ENCODE measurements at places on chromosomes 13 and 19. TPM values are rescaled to one million over a fixed set of nuclear protein-coding genes. Genes with fewer than 3 reads are reported as not detected.

GRCh38 chr13:18960637-18961227 lies 220.9 kb downstream of the TUBA3C start:
- no peak for DNase-seq

DNA sequence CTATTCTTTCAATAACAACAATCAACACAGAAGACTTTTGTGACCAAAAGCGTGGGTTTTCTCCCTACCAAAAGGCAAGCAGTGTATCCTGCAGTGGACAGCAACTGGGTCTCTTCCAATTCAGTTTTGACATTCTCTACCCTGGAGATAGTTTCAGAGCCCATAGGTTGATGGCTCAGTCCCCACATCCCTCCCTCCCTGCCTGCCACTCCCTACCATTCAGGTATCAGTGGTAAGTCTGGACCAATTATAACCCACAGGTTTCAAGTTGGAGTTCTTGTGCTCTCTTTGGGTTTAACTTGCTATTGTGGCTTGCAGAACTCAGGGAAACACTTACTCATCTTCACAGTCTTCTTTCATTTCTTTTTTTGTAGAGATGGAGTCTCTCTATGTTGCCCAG lies 60.2 kb downstream of the ZNF823 start:
- no peak for DNase-seq

GRCh38 chr19:5154799-5155426 lies 185.7 kb downstream of the PTPRS start:
- DNase-seq = no peak

- no peak for DNase-seq
These were observed 2.2 kb upstream of the GRIN3B start for GRCh38 chr19:998064-998463.

- DNase-seq = no peak
These were observed 194.3 kb downstream of the TEX29 start for GRCh38 chr13:111514610-111515306.

DNA sequence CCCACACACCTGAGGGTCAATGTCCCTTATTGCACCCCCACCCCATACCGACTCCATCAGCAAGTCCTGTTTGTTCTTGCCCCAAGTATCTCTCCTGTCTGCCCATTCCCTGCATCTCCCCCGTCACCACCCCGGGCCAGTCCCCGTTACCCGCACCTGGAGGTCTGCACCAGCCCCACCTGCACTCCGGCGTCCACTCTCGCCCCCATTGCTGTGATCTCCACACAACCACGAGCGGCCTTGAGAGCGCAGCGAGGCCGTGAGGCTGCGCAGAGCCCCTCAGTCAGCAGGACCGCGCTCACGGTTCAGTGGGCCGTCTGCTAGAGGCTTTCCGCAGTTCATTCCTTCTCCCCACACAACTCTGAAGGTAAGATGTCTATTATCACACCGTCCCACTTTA lies 152.8 kb downstream of the KATNAL1 start:
- no peak for DNase-seq

DNA sequence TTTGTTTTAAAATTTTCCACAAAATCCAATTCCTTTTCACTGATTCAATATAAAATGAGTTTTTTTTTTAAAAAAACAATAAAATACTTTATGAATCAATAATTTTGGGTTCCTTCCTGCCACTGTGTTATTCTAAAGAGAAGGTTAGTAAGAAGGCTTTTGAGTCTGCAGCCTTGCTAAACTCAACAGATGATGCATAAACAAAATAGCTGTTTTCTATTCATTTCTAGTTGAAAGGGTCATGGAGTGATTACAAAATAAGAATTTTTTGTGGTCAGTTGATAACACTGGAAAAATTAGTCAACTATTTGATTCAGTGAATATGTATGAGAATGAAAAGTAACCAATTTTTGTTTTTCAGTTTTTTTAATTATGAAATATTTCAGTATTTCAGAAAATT lies 169.9 kb downstream of the VWA8 start:
- no peak for DNase-seq

GRCh38 chr19:30935146-30935545 lies 414.1 kb downstream of the TSHZ3 start:
- DNase-seq = no peak

GRCh38 chr13:77477299-77477848 lies 58.1 kb upstream of the SCEL start:
- peak; percentile 7 for DNase-seq

DNA sequence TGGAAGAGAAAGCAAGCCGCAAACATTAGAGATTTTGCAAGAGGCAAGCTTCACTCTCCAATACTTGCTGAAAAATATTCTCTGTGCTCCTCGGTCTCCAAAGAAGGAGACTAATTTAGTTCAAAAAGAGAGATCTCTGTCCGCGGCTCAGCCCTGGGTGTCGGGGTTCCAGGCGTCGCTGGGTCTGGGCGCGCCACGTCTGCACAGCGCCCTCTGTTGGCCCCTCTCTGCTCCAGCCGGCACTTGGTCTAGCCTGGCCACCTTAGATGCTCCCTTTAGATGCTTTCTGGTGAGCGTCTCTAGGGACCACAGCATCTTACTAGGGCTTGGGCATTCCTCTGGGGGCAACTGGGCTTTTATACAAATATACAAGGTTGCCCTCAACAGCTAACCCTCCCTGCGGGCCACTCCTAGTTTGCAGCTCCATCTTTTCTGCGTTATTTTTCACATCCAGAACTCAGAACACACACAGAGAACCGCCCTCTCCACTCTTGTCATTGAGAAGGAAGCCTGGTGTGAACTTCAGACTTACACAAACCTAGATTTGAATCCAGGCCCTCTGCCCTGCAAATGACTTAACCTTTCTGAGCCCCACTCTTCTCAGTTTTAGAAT lies 78.3 kb downstream of the CYSLTR2 start:
- DNase-seq = no peak

- DNase-seq = no peak
These were observed 555.4 kb downstream of the KCTD12 start for GRCh38 chr13:76330761-76331160.

GRCh38 chr19:19672816-19673215 lies 4.2 kb downstream of the ZNF101 start:
- DNase-seq = peak; percentile 25

GRCh38 chr19:791567-792305 lies 5.5 kb upstream of the PTBP1 start:
- no peak for DNase-seq

- DNase-seq = no peak
These were observed 1316.7 kb upstream of the SLC10A2 start for GRCh38 chr13:104382951-104383350.

GRCh38 chr13:42137856-42138537 lies 89.5 kb downstream of the DGKH start:
- DNase-seq = peak; percentile 44

DNA sequence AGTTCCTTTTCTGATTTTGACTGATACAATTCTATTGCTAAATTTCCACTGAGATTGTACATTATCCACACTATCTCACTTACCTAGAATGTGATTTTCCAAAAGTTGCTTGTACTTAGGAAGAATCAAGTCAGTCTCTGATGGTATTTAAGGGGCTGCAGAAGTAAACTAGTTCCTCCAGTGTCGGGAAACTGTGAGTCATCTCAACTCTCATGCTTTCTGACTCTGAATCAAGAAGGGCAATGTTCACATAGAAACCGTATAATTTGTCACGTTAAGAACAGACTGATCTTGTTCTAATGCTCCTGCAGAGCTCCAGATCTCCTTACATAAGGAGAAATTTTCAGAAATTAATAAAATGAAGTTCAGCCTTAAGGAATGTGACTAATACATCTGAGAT lies 369.3 kb downstream of the KLF5 start:
- DNase-seq = peak; percentile 96

DNA sequence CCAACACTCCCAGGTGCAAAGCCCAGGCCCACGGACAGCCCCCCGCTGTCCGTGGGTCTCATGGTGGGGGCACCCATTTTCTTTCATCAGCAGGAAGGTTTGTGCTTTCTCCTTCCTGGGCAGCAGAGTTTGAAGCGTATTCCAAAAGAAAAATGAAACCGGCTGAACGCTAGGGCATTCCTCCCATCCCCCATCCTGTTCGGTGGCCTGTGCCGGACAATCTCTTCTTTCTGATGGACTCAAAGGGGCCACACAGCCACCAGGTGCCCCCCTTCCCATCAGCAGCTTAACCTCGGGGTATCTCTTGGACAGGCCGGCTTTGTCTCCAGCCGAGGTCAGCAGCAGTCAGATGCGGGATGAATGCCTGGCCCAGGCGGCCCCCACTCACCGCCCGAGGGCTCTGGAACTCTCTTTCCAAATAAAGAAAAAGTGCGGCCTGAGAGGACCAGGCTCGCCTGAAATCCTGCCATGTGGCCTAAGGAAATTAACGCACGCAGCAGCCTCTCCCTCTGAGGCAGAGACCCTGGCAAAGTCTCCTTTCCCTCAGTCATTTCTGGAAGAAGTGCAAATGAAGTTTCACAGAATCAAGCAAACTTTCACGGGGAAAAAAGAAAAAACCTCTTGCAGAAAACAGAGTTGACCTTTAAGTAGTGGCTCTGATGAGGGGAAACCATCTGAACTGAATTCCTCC lies 67.8 kb downstream of the RASA3 start:
- peak; percentile 6 for DNase-seq

DNA sequence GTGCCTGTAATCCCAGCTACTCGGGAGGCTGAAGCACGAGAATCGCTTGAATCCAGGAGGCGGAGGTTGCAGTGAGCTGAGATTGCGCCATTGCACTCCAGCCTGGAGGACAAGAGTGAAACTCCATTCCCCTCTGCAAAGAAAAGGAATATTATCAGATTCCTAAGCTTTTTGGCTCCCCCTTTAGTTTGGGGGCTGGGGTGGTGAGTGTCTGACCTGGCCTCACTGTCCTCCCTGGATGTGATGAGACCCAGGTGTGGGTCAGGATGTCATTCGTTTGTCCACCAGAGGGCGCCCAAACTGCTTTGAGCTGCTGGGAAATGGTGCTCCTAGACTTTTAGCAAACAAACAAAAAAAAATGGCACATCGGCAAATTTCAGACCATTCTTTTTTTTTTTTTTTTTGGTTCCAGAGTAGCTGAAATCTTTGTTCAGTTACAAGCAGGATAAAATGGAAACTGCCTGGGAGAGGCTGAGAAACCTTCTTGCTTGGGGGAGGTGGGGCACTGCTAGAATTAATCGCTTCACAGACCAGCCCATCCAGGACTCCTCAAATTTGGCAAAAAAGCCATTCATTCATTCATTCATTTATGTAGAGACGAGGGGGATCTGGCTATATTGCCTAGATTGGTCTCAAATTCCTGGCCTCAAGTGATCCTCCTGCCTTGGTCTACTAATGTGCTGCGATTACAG lies 29.4 kb downstream of the SPC24 start:
- DNase-seq = peak; percentile 44

DNA sequence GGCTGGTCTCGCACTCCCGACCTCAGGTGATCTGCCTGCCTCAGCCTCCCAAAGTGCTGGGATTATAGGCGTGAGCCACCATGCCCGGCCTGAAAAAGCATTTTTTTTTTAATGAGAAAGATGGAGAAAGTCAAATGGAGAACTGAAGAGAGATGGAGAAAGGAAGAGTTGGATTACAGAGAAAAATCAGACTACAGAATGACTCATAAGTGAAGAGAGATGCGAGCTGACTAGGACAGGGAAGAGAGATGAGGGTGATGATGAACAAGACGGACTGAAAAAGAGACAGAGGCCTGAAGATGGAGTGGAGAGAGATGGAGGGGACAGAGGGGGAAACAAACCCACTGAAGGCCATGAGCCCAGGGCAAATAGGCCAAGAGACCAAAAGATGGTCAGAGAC lies 1.5 kb downstream of the DHX34 start:
- no peak for DNase-seq

DNA sequence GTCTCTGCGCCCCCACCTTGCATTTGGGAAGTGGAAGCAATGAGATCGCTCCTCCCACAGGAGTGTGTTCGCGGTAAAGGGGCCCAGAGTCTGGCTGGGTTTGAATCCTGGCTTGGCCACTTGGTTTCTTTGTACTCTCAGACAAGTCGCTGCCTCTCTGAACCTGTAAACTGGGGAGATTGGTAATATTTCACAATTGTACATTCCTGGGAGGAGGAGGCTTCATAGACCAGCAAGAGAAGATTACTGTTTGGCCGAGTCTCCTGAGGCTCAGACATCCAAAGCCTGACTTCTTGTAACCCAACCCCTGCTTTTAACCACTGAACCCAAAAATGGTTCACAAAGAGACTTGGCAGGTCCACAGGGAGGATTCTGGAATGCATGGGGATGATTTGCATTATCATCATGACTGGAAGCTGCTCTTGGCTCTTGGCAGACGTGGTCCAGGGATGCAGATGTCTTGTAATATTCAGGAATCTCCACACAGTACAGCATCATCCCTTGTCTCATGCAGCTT lies 13.6 kb upstream of the STRN4 start:
- peak; percentile 61 for DNase-seq

- DNase-seq = no peak
These were observed 25.1 kb downstream of the TMEM161A start for GRCh38 chr19:19113040-19113626.

- no peak for DNase-seq
These were observed 1.5 kb downstream of the HTR2A start for GRCh38 chr13:46895381-46895780.

DNA sequence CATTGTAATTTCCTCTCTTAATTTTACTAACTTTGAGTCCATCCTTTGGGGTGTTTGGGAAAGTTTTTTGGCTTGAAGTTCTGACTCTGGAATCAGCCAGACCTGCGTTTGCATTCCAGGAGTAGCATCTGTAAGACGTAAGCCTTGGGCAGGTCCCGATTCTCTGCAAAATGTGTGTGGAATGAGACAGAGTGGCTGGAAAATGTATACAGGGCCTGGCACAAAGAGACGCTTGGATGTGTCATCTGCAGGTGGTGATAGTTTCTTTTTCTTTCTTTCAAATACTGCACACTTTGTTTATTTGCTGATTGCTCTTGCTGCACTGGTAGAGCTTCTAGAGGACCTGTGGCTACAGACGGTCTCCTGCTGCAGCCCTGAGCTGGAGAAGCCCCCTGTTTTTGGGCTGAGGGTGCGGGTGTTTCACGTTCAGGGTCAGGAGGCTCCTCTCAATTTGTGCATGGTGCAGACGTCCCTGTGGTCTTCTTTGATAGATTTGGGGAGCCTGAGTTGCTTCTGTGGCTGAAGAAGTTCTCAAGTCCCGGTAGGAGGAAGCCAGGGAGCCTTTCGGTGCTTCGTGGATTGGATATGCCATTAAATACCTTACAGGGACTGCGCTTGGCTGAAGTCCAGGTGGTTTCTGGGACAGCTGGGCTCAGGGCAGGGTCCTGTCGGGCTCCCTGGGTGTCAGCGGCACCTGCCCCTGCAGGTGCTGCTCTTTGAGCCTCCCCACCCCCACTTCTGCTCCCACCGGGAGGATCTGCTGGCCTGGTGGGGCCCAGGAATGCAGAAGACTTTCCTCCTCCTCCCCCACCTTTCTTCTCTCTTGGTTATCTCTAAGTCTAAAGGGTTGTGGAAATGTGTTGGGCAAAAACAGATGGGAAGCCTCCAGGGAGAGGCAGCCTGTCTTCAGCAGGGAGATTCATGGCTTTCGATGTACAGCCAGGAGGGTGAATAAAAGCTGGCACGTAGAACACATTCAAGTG lies 44.0 kb upstream of the GAS6 start:
- peak; percentile 93 for DNase-seq

Gene CDC42EP5
- 32.1 TPM for total RNA-seq

Gene FOXA3
- 0.04 TPM for total RNA-seq

Gene CPAMD8
- total RNA-seq = 0.17 TPM

Gene ZNF253
- 3.3 TPM for total RNA-seq

Gene KLK4
- total RNA-seq = not detected

Gene B3GNT8
- 2.2 TPM for total RNA-seq

Gene OR7A5
- total RNA-seq = not detected

Gene CYP2F1
- not detected for total RNA-seq

Gene C19orf38
- not detected for total RNA-seq

Gene SLC25A41
- total RNA-seq = 0.14 TPM

Gene OR7D4
- total RNA-seq = not detected

Data from foreskin keratinocyte (primary cell).